ENCODE measurements at places on chromosomes 4 and X. TPM values are rescaled to one million over a fixed set of nuclear protein-coding genes. Genes with fewer than 3 reads are reported as not detected.

- DNase-seq = no peak
Observed at GRCh38 chrX:69158166-69158980, 6.9 kb downstream of the PJA1 start.

DNA sequence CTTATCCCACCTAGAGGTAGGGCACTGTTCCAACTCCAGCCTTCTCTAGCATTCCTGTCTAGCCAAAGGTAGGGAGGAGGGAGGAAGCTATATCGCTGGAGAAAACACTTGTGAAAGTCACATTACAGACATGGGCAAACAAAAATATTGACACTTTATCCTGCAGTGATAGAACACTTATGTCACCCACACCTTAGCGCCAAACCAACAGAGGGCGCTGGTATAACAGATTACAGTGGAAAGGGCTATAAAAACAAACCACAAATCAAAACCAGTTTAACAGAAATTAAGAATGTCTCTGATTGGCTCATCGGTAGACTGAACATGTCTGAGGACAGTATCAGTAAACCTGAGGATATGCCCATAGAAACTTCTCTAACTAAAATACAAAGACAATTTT lies 451.3 kb downstream of the TLL1 start:
- DNase-seq = no peak

Gene PLXNA3
- 66.3 TPM for total RNA-seq

Gene GAGE12F
- not detected for total RNA-seq

DNA sequence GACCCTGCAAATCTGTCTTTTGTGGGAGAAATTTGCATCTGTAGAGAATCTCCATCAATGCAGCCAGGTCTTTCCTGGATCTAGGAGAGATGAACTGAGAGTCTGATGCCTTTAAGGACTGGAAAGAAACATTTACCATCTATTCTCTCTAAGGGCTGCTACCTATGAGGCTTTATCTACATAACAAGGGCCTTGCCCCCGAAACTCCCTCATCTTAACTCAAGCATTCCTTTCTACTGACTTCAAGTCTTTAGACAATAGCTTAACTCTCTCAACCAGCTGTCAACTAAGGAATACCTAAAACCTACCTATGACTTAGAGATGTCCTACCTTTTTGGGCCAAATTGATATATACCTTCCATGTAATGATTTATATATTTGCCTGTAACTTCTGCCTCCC lies 32.1 kb downstream of the MAGEB17 start:
- DNase-seq = no peak

Gene ZC4H2
- 7.7 TPM for total RNA-seq

- DNase-seq = no peak
Observed at GRCh38 chrX:30865612-30866011, 23.4 kb downstream of the TAB3 start.

DNA sequence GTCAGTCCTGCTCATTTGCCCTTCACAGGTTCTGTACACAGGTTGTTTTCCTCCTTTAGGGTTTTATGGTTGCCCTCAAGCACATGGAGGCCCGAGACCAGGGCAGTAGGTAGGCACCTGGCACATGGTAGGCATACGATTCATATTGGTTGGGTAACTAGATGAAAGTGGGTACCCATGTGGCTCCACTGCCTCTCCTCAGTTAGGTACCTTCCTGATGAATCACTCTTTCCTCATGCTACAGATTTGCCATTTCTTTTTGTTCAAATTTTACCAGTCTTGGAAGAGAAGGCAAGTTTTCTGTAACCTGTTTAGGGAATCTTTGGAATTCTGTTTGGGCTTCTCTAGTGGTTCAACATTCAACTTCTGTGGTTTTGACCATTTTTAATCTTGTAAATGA lies 121.3 kb downstream of the FHIP1A start:
- no peak for DNase-seq

Gene IL2RG
- total RNA-seq = 347 TPM

DNA sequence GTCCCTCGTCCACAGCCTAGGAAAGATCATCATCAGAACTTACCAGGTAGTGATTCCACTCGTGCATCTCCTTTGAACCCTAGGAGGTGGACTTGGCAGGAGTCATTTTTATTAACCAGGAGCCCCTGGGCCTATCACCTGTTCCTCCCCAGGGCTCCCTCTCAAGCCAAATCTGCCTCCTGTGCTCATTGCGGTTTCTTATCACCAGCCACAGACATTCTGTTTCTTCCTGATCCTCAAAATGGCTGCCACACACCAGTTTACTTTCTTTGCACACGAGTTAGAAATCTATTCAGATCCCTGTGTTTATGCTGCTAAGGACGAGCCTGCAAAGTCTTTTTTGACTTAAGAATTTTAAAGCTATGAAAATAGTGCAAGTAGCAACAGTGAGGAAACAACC lies 354.5 kb upstream of the BOD1L1 start:
- DNase-seq = no peak

GRCh38 chr4:20085156-20085555 lies 166.5 kb upstream of the SLIT2 start:
- DNase-seq = no peak

GRCh38 chr4:137514406-137515111 lies 17.7 kb downstream of the PCDH18 start:
- DNase-seq = no peak

DNA sequence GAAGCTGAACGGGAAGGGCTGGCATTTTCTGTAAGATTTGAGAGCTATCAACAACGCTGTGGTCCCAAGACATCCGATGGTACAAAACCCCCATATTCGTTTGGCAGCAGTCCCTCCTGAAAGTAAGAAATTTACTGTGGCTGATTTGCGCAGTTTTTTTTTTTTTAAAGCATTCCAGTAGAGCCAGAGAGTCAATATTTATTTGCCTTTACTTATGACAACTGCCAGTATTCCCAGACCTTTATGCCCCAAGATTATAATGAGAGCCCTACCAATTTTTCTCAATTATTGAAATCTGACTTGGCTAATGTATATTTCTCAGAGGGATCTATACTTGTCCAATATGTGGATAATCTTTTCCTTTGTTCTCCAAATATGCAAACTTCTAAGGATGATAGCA lies 157.5 kb upstream of the SPIN4 start:
- DNase-seq = no peak

- no peak for DNase-seq
Observed at GRCh38 chrX:39972340-39972739, 125.4 kb downstream of the BCOR start.

DNA sequence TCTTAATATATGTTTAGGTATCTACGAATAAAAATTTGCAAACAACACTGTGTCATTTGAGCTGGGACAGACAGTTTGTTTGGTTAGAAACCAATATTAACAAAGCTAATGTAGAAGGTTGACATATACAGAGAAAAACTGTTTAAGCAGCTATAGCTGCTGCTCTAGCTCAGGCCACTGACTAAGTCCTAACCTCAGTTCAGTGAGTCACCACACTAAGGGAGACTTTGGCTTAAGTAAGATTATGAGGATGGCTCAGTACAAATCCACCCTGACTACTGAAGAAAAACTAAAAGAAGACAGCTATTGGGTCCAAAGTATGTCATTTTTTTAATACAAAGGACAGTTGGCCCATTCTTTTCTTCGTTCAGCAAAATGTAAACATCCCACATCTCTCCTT lies 717.3 kb upstream of the ACTRT1 start:
- DNase-seq = no peak

GRCh38 chr4:19831644-19832285 lies 419.9 kb upstream of the SLIT2 start:
- DNase-seq = no peak

GRCh38 chr4:72886602-72887001 lies 182.9 kb downstream of the COX18 start:
- no peak for DNase-seq

Gene GPM6B
- total RNA-seq = not detected

Gene XPNPEP2
- 0.25 TPM for total RNA-seq

Gene RAI2
- 0.72 TPM for total RNA-seq

DNA sequence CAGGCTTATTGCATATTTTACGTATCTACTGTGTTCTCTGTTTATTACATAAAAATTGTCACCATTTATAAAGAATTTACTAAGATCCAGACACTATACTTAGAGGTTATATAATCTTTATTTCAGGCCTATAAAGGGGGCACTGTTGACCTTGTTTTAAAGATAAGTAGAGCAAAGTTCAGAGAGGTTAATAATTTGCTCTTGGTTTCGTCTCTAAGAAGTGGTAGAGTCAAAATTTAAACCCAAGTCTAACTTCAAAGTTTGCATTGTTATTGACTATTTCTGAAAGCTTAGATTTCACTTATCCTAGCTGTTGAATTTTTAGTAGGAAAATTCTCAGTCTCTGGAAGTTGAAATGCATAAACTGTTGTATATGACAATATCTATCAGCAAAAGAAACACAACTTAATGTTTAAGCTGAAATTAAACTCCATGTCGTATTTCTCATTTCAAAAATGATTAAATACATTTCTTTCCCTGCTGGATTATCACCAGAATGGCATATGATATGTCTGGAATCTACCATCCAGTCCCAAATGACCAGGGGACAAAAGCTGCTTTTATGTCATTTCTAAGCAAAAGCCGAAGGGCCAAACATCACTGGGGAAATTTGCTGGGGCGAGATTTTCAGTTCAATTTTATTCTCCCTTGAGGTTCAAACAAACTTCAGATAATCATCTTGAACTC lies 138.4 kb downstream of the SLC7A11 start:
- DNase-seq = no peak

DNA sequence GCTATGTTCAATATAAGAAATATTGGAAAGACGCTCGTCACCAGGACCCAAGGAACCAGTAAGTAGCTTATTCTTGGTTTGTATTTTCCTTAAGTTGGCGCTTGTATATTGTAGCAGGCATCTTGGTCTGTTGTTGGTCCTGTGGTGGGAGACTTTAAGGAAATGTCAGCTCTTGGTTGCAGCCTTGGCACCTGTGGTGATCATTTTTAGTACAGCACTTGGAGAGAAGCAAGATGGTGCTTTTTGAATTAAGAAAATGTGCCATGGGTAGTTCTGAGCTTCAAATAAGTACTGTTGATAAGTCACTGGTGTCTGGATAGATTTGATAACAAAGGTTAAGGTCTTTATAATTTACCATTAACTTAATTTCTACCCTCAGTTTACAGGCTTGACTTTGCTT lies 1.1 kb downstream of the RPS3A start:
- no peak for DNase-seq

GRCh38 chr4:59553721-59554091 lies 1646.4 kb upstream of the ADGRL3 start:
- no peak for DNase-seq

- no peak for DNase-seq
Observed at GRCh38 chrX:96861218-96861617, 22.5 kb upstream of the RPA4 start.

DNA sequence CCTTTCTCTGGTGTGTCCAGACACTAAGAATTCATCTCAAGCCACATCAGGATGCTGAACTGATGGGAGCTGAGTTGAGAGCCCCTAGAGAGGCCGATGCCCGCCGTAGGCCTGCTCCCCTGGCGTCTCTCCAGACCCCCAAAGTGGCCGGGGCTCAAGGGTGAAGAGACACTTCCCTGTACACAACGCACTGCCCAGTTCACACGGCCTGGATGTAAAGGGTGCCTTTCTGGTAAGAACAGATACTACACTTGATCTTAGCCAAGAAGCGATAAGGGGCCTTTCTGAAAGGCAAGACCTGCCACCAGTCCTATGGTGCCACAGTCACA lies 5.1 kb upstream of the TREX2 start:
- no peak for DNase-seq

GRCh38 chrX:148588649-148589310 lies 88.4 kb downstream of the AFF2 start:
- no peak for DNase-seq

Gene RBMXL3
- total RNA-seq = not detected

Gene F8A2
- total RNA-seq = not detected

GRCh38 chr4:37821953-37822605 lies 4.4 kb upstream of the PGM2 start:
- no peak for DNase-seq

DNA sequence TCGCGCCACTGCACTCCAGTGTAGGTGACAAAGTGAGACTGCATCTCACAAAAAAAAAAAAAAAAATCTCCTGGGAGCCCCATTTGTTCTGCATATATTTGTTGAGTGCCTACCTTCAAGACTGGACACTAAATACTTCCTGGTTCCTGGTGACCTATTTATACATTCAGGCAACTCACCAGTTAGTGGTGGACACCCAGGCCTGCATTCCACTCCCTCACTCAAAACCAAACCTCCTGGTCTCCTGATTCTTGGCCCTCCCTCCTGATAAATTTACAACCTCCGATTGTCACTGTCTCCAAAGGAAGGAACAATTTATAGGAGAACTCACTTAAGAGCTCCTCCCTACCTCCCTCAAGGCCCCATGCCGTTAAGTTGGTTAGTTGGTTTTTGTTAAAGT lies 3.1 kb downstream of the SYAP1 start:
- DNase-seq = no peak

- DNase-seq = no peak
Observed at GRCh38 chr4:158322109-158322508, 111.8 kb downstream of the TMEM144 start.

- no peak for DNase-seq
Observed at GRCh38 chr4:107876099-107876498, 51.4 kb downstream of the SGMS2 start.

DNA sequence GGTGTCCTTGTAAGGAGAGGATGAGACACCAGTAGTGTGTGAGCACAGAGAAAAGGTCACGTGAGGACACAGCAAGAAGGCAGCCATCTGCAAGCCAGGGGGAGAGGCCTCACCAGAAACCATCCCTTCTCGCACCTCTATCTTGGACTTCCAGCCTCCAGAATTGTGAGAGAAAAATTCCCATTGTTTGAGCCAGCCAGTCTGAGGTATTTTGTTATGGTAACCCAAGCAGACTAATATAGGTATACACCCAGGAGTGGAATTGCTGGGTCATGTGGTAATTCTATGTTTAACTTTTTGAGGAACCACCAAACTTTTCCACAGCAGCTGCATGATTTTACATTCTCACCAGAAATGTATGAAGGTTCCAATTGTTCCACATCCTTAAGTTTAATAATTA lies 25.6 kb downstream of the ZDHHC9 start:
- DNase-seq = no peak

DNA sequence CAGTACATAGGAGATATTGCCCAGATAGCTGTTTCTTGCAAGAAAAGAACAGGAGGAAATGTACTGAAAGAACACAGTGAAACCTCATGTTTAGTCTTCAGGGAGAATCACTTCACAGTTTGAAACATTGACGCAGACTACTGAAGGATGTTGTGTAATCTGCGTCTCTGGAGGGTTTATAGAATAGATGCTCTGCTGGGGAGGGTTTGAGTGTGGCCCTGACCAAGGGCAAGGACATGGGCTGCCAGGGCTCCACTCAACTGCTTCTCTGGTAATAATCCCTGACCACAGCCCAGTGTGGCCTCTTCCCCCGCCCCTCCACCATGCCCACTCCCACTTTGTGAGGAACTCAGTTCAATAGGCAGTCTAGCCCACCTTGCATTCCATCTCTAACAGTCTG lies 15.8 kb upstream of the ACE2 start:
- no peak for DNase-seq

DNA sequence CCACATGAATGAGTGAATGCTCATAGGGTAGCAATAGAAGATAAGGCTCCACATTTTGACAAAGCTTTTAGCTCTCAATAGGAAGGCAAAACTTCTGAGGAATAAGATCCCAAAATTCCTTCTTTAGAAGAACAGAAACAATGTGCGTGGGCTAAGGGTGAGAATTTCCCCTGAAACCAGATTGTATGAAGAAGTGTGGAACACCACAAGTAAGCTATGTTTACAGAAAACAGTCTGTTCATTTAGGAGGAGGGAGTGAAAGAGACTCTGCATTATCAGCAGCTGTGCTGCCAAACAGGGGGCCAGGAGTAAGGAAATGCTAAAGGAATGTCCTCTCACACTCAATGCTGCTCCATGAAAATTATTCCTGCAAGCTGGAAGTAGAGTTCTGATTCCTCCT lies 851.6 kb downstream of the CENPC start:
- DNase-seq = no peak

Data from T-helper 17 cell (primary cell).